ENCODE measurements at places on chromosomes 2 and 18.

DNA sequence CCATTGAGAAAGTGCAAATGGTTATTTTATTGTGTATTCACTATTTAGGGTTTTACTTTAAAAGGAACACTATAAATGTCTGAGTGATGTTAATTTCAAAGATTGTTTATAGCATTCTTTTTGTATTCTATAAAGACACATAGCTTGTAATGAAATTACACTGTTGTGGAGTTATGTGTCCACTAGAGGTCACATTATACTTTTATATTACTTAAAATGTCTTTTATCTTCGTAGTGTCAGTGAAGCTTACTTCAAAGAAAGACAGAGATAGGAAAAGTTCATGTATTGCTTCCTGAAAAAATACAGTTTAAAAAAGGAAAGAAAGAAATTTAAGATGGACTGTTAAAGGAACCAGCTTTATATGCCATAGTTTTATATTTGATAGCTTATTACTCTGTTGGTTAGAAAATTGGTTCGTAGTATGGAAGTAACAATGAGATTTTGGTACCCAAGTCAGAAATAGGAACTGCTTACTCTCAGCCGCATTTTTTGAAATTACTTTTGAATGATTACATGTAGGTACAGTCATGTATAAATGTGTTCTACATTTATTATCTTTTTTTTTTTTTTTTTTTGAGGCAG, 20.5 kb downstream of the APLF start:
- peak; percentile 73 for DNase-seq

DNA sequence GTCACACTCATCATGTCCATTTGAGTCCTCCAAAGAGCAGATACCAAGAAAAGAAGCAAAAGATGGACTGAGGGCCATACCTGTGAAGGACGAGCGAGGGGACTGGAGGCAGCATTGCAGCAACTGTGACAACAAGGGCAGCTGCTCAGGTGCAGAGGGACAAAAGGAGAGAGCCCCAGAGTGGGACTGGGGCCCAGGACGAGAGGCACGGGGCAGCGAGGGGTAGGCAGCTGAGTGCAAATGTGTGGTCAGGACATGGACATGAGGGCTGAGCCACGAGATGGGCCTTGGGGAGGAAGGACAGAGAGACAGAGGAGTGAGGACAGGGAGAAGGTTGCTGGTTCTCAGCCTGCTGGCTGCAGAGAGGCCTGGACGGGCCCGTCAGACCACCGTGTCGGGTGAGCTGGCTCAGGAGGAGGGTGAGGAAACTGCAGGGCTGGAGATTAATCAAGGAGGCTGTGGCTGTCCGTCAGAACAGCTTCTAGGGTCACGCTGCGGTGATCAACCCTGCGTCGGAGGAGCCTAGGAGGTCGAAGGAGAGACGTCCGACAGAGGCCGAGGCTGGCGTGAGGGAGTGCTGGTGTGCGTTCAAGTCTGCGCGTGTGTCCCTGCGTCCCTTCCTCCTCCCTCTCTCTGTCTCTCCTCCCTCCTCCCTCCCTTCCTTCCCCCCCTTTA, 206.8 kb upstream of the HDAC4 start:
- no peak for DNase-seq

DNA sequence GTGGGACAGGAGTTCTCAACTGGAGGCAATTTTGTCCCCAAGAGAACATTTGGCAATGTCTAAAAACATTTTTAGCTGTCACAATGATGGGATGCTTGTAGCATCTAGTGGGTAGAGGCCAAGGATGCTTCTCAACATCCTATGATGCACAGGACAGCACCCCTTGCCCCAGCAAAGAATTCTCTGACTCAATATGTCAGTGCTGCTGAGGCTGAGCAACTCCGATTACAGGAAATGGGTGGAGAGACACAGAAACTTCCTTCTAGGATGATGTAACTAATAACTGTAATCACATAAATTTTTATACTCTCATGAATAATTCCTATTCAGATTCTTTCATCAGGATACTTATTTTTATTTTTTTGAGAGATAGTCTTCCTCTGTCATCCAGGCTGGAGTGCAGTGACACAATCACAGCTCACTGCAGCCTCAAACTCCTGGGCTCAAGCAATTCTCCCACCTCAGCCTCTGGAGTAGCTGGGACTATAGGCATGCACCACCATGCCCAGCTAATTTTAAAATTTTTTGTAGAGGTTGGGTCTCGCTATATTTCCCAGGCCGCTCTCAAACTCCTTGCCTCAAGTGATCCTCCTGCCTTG, 120.3 kb upstream of the ACAA2 start:
- peak; percentile 14 for DNase-seq

GRCh38 chr2:64325477-64325851, 128.5 kb upstream of the LGALSL start:
- no peak for DNase-seq

GRCh38 chr2:157336137-157337010, 10.8 kb upstream of the ERMN start:
- peak; percentile 78 for DNase-seq

GRCh38 chr2:53475321-53475720, 292.3 kb upstream of the CHAC2 start:
- DNase-seq = no peak

DNA sequence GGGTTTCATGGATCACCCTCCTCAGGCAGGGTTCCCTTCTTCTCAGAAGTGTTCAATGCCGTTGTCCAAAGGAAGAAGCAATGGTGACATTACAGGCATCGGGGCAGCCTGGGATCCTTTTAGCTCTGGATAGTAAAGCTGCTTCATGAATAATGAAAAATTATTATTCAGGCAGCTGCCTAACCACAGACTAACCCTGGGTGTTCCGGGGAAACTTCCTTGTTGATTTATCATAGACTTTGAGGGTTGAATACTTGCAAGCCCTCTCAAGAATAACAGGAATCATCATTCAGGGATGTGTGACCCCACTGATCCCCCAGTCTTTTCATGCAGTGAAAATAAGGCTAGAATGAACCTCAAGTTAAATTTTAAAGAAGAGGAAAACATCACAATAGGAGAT, 419.4 kb downstream of the MEIS1 start:
- no peak for DNase-seq

DNA sequence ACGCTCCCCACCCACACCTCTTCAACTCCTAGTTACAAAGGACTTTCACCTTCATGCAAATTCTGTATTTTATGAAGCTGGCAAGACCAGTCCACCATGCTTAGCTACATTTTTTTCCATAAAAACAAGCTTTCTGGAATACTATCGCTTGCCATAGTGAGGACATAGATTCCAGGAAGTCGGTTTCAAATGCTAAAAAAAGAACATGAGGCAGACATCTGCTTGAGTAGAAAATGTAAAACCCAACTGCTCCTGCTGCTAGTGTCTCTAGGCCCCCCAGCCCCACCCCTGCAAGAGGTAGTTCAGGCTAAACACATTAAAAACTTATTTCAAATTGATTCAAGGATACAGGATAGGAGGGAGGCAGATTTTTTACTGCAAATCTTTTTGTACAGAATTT, 148.9 kb downstream of the SMAD2 start:
- no peak for DNase-seq

DNA sequence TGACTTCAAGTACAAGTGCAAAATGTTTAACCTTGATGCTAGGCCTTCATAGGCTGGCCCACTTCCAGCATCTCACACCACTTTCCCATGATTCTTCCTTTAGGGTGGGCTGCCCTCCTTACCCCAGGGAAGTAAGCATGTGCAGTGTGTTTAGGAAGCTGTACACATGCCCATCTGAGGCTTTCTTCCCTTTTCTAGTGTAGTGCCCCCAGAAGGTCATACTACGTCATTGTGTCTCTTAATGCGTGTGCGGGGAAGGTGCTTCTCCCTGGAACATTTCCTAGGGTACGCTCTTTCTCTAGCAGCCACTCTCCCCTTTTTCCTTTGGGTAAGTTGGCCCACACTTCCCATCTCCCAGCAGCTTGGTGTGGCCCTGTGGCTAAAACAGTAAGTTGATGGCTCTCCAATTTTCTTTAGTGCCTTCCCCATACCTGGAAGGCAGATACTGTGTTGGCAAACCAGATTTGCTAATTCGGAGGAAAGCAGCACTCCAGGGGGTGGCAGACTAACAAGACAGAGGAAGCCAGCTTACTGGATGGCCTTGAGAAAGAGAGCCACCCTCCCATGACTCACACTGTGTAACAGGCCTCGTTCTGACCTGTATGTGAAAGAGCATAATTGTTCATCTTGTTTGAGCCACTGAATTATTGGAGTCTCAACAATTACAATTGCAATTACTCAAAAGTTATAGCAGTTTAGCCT, 1.1 kb upstream of the SULT6B1 start:
- DNase-seq = peak; percentile 21

DNA sequence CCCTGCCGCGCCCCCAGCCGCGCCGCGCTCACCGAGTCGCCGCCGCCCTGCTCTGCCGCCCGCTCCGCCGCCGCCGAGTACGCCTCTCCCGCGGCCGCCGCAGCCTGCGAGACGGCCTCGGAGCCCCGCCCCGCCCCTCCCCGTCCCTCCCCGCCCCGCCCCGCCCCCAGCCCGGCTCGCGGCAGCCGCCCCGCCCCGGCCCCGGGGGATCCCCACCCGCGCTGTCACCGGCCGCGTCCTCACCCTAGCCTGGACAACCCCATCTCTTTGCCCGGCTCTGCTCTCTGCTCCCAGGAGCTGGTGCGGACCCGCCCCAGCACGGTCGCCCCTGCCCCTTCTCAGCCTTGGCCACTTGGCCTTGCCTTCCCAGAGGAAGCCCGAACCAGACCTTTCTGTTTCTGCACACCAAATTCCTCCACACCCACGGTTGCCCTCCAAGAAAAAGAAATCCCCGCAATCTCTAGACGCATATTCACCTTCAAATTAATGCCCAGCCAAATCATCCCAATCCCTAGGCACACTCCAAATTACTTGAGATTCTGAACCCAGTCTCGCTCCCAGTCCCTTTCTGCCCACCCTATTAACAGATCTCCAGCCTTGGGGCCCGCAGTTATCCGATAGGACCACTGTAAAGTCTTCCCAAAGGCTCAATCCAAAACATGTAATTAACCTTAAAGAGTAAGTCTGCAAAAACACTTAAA, at the start of gene CYRIA:
Gene CYRIA (minus strand): TSS at position 87 of the 701 bp plus-strand sequence. CDS start 77,715 bp downstream, outside the sequence.
- DNase-seq = no peak

DNA sequence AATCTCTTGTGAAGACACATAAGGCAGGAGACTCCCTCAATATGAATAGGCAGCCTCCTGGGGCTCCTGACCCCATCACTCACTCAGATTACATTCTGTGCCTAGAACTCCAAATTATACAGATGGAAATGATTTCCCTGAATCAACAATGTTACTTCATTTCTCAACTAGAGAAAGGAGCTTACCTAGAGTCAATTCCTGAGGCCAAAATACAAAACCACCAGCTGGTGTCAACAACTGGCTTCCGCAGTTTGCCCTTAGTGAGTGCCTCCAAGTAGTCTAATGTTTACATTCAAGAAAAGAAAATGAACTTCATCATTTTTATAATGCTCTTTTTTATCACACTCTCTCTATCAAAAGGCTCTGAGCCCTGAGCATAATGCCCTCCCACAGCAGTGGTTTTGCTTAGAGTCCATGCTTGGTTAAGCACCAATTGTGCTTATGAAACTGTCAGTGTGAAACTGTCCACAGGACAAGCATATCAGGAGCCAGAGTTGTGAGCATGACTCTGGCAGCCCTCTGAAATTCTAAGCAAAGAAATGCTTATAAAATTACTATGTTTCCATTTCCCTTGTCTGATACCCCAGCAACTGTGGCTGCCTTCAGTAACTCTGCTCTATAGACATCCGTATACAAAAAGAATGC, 305.7 kb upstream of the PKDCC start:
- no peak for DNase-seq

DNA sequence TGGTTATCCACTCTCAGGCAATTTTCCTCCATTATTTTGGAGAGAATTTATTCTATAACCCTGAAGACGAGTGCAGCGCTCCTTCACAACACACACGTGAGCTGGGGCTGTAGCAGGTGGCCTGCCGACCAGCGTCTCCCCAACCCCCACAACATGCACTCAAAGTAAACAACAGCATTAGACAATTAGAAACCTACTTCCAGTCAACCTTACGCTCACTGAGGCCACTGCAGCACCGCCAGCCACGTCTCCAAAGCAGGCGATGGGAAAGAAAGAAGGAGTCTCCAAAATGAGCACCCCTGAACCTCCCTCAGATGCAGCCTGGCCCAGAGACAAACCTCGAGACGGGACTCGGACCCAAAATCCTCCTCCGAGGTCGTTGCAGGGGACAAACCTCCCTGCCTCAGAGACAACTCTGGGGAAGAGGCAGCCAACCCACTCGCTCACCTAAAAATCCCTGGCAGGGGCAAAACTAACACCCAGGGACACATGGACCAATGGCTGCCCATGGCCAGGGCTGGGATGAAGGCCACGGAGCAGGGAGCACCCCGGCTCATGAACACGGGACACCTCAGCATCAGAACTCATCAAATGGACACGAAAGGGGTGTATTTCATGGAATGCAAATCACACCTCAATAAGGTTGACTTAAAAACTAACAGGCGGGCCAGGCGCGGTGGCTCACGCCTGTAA, 2.6 kb downstream of the SLC66A2 start:
- DNase-seq = no peak

DNA sequence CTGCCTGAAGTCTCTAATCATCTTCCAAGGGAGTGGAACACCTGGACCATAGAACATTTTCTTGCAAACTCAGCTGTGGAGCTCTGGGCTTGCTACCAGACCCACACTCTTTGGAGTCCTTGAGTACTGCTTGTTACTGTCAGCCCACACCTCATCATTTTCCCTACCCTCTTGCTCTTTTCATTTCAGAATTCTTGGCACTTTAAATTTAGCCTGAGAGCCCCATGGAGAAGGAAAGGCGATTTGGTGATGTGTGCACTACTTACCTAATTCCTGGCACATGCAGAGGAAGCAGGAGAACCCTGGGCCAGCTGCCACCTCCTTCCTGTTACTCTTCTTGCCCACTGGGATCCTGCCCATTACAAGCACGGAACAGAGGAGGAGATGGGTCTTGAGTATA, 31.7 kb downstream of the TMEM178A start:
- no peak for DNase-seq

DNA sequence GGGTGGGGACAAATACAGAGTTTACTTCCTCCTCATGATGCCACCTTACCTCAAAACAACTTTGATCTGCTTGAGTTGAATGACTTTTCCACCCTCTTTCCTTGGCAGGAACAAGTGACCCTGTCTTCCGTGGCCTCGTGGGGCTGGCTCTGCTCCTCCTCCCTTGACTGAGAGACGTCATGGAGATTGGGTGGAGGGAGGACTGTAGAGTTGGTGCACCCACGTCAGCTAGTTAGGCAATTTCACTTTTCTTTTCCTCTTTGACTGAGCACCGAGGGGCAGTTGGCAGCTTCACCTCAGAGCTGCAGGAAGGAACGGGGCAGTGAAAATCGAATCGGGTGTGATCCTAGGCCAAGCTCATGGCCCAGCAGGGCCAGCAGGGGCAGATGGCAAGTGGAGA, at the start of gene SP140:
Gene SP140 (plus strand): TSS at position 251 of the 400 bp plus-strand sequence. CDS start 109 bp downstream, at position 360.
- no peak for DNase-seq

GRCh38 chr18:9069601-9070000, 32.9 kb upstream of the NDUFV2 start:
- DNase-seq = peak; percentile 15

GRCh38 chr2:11807156-11808015, 61.0 kb downstream of the LPIN1 start:
- no peak for DNase-seq

- no peak for DNase-seq
Observed at GRCh38 chr2:32976409-32977063, 29.8 kb downstream of the LTBP1 start.
